ENCODE measurements at places on chromosomes 5 and 9.

GRCh38 chr5:171010086-171010485, 148.3 kb downstream of the RANBP17 start:
- no peak for DNase-seq

- DNase-seq, result no peak
Measured at GRCh38 chr5:104295991-104296390, 733.4 kb upstream of the NUDT12 start.

DNA sequence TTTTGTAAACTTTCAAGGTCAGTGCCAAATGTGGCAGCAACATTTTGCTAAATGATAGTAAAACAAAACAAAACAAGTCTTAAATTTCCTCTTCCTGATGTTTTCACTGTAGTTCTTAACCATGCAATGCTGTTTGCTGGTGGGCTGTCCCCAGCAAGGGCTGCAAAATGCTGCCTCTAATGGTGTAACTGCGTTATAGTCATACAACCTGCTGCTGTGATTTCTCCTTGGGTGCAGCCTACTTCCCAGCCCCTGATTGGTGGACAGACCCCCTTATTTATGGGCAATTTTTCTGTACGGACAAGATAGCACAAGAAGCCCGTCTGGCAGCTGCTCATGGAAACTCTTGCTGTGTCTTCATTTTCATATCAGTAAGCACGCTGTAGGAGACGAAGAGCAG, 26.6 kb upstream of the PIP5K1B start:
- DNase-seq, result no peak

- DNase-seq, result no peak
Measured at GRCh38 chr5:173771725-173772383, 116.3 kb upstream of the CPEB4 start.

DNA sequence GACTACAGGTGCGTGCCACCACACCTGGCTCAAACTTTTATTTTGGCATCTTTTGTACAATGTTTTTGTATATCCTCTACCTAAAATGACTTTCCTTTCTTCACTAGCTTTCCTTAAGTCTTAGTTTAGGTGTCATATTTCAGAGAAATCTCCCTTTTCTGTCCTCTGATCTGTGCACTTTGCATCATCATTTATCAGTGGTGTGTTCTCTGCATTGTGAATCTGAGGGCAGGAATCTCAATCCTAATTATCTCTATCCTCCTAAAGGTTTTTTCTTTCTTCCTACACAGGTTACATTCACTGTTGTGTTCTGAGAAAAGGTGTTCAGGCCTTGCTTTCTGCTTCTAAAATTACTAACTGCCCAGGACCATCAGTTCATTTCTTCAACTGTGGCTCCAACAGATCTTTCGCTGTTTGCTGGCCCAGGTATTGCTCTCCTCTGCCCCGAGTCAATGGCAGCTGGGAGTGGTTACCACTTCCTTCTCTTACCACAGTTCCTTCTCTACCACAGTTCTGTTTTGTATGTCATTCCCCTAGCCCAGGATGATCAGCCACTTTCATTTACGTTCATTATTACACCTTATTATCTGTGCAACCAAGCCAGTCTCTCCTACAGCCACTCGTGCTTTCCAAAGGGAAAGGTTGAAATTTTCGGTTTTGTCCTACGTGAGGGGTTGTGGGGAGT, 14.0 kb downstream of the TGFBR1 start:
- DNase-seq, result no peak

DNA sequence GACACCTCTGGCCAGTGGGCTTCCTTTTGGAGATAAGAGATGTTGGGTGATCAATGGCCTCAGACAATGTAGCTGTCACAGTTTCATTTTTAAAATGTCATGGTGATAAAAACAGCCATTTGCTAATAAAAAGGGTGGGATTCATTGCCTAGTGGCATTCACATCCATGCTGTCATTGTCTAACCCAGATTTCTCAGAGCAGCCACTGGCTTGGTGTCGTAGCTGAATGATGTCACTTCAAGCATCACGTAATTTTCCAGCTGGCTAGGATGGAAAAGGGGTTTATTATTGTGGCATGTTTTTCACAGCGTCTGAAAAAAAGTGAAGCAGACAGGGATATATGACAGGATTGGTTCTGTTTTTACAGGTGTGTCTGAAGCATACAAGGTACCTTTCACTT, 184.7 kb downstream of the AOPEP start:
- no peak for DNase-seq

- DNase-seq, result no peak
Measured at GRCh38 chr5:59337240-59337639, 556.3 kb downstream of the PDE4D start.

DNA sequence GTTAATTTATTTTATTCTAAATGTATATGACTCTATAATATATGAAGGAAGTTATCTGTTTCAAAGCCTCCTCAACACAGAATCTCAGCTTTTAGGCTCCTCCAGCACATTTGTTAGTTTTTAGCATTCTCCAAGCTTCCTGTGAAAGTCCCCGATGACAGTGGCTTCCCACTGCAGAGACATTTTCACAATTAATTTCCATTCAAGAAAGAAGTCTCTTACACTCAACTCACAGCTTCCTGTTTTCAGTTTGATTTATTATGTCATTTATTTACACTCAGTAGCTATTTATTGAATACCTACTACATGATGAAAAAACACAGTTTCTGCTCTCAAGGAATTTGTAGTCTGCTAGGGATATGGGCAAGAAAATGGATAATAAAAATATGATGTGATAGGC, 2228.2 kb upstream of the WWC1 start:
- DNase-seq, result no peak

- DNase-seq, result no peak
Measured at GRCh38 chr5:119019501-119019900, 31.2 kb upstream of the DTWD2 start.

- no peak for DNase-seq
Measured at GRCh38 chr5:40549616-40550015, 130.1 kb upstream of the PTGER4 start.

DNA sequence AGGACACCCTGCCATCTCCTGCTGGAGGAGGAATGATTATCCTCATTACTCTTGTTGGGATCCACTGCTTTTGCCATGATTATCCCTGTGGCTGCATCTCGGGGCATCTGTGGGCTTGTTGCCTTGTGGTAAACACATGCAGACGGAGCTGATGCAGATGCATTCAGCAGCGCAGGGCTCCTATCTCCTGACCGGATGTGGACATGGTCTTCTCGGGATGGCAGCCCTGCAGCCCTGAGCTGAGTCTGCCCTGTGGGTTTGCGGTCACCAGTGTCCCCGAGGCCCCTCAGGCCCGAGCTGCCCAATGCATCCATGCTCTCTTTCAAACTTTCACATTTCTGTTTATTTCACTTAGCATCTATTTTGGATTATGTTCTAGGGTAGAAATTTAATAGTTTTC, 250.4 kb upstream of the IRX1 start:
- no peak for DNase-seq

DNA sequence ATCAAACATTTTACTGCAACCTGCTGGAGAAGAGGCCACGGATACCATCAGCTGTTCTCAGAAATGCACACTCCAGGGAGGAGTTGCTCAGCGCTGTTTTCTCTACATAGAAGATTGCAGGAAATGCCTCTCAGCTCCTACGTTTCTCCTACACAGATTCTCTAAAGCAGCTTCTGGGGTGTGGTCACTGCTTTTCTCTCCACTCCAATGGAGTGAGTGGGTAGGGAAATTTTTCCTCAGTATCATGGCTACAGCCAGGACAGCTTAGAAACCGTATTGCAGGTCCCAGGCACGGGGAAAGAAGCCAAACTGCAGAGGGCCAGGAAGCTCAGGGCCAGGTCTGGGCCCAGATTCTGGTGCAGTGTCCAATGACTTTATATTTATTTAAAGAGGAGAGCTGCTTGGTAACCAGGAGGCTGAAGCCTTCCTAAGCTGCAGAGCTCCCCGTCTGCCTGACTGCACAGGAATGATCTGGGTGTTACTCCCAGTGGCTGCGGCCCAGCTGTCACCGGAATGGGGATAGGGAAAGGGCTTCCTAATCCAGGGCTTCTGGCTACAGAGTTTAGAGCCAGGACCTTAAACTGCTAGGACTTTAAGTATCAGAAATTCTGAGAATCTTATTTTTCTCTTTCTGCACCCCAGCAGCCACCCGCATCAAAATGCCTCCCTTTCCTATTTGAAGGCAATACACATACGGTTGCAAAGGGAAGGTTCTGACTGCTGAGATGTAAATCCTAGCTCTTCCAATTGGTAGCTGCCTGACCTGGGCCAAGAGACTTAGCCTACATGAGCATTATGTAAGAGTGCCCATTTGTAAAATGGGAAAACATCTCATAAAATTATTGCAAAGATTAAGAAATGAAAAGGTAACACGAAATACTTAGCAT, 1.4 kb upstream of the SPTAN1 start:
- DNase-seq, result no peak

GRCh38 chr9:133880136-133880535, 112.0 kb downstream of the VAV2 start:
- no peak for DNase-seq

- DNase-seq, result no peak
Measured at GRCh38 chr9:16571127-16571802, 299.2 kb downstream of the BNC2 start.

DNA sequence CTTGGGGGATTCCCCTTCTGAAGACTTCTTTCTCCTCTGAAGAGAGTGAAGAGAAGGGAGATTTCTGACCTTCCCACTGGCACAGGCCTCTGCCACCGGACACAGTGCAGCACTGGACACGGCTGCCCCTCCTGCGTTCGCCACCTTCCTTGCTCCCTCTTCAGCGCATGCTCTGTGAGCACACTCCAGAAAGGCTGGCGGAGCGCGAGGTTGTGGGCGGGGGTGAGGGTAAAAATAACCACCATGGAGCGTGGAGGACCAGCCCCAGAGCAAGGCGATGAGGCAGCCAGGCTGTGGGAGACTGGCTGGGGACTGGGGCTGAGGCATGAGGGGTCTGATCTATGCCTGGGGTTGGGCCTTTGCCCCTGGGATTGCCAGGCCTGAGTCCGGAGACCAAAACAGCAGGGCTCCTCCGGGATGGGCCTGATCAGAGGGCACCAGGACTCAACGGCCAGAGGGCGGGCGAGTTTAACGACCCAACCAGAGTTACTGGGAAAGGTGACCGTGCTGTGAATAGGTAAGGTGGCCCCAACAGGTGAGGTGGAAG, 97.2 kb downstream of the ROR2 start:
- no peak for DNase-seq

DNA sequence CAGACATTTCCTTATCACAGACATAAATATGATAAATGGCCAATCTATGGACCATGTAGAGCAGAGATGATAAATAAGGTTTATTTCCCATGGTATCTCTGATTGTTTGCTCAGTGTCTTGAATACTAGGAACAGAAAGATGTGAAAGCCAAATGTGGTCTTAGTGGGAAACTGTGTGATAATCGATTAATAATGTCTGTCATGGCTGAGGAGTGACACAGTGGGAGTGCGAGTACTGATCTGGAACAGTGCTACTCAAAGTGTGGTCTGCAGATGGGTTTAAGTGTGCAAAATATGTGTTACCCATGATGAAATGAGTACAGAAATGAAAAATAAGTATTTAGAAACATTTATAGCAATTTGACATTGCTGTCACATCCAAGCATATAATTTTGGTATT, 92.5 kb downstream of the PTTG1 start:
- DNase-seq, result no peak

GRCh38 chr9:77449240-77450084, 198.7 kb downstream of the GNA14 start:
- DNase-seq, result no peak

GRCh38 chr5:9445826-9446388, 100.0 kb downstream of the SEMA5A start:
- DNase-seq, result no peak

DNA sequence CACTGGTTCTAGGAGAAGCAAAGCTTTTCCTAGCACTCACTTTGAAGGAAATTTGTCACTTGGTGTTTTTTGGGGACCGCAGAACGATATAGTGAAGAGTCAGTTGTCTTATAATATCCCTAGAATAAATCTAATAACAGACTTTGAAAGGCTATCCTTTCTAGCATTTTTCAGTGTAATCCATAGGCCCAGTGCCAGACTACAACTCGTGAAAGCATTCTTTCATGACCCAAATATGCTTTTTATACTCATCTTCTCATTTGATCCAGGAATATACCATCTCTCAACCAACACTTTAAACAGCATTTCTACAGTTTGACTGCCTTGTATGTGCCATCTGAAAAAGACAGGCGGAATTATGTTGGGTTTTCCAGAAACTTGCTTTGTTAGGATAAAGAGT, 104.0 kb downstream of the ERCC6L2 start:
- no peak for DNase-seq

- no peak for DNase-seq
Measured at GRCh38 chr9:79221084-79221483, 350.7 kb upstream of the TLE4 start.

GRCh38 chr9:131982671-131983239, 96.9 kb downstream of the MED27 start:
- no peak for DNase-seq

GRCh38 chr5:69043655-69043996, 50.2 kb upstream of the SLC30A5 start:
- DNase-seq, result no peak

- no peak for DNase-seq
Measured at GRCh38 chr5:68287631-68287975, 72.0 kb downstream of the PIK3R1 start.

DNA sequence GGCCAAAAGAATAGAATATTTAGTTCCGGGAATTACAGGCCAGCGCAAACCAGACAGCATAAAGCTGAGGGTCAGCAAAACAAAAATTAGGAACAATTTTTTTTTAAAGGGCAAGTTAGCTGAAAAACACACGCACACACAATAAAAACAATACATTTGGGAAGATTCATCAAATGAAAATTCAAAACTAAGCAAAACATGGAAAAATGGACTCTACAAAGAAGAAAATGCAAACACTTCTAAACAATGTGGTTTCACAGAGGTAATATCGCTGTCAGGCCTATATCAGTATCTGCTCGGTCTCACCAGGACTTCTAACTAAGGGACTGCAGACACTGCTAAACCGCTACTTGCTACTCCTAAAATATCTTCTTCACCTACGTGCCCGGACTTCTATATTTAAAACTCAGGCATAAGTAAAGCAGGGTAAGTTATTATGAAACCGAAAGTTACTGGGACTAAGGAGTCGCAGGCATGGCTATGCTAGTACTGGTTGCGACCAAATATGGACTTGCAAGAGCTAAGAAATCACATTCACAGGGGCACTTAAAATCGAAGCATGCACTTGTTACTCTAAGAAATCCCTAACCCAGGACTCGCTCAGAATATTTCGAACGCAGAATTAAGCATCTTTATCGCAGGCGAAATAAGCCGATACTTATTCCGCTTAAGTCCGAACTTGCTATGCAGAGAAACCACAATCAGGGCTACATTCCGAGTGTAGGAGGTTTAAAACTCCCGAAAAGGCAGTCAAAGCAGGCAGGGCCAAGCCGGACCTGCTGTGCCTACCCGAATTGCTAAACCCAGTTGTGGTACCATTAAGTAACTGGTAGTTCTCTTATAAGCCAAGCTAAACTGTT, 2.3 kb downstream of the ANXA2R start:
- DNase-seq, result no peak

All from stimulated activated CD8-positive, alpha-beta memory T cell treated with anti-CD3 and anti-CD28 coated beads, Interleukin-15, amount 100 ng/mL, for 4 hours (primary cell).